ENCODE measurements at places on chromosomes 2 and 18.

GRCh38 chr2:185291035-185291647 lies 447.5 kb upstream of the FSIP2 start:
- DNase-seq = no peak

- DNase-seq = no peak
These were observed 6.3 kb downstream of the TCF23 start for GRCh38 chr2:27155069-27155520.

DNA sequence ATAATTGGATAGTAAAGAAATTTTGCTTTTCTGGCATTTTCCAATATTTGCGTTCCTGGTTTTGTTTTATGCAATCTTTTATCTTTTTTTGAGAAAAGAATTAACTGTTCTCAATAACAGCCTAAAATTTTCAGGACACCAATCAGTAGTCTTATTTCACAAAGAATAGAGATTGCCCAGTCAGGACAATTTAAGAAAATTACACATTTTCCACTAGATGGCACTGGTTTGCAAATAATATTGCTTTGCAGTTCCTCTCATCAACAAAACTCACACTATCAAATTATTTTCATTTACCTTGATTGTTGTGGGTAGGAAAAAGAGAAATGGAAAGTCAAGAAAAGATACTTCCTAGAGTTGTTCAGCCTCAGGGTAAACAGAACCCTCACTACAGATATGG lies 2.4 kb upstream of the RBM45 start:
- no peak for DNase-seq

- DNase-seq = no peak
These were observed 30.7 kb upstream of the TMEM247 start for GRCh38 chr2:46448641-46449040.
